NCI-H1417 treated with DMSO at 0.1 percent for 48 hours (cell line): ENCODE measurements at places on chromosomes 16 and 17.

GRCh38 chr17:742147-742793 lies 9.8 kb downstream of the GEMIN4 start:
- DNase-seq = no peak

DNA sequence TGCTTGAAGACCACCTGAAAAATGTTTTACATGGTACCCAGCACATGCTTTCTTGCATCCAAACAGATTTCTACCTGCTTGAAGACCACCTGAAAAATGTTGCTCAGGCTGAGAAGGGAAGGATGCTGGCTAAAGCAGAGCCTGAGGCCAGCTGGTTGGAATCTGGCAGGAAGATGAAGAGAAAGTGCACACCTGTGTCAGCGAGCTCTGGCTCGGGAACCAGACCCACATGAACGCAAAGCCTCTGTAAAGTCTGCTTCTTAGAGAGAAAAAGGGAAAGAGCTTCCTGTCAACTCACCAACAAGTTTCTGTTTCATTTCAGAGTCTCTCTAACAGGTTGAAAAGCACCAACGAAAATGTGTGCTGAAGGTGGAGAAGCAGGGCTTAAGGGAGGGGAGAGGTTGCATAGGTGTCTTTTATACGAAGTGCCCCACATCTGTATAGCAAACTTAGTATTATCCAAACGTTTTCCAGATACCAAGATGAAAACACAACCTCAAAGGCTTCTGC lies 226.0 kb downstream of the TOX3 start:
- no peak for DNase-seq

DNA sequence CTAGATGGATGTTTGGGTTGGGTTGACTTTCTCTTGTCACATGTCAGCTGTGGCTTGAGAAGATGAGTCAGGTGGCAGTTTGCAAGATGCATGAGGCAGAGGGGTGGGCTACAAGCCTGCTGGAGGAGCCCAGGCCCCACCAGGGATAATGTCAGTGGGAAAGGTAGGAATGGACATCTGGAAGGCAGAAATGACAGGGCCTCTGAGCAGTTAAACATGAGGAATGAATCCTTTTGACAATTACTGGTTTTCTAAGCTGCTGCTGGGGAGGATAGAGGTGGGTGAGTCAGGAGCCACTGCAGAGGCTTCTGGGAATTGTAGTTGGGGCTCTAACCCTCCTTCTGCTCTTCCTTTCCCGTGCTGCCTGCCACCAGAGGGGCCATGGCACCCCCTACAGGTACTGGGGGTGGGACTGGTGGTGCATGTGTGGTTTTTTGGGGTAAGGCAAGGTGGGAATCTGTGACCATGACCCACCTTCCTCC lies 15.7 kb downstream of the SLC52A1 start:
- no peak for DNase-seq

DNA sequence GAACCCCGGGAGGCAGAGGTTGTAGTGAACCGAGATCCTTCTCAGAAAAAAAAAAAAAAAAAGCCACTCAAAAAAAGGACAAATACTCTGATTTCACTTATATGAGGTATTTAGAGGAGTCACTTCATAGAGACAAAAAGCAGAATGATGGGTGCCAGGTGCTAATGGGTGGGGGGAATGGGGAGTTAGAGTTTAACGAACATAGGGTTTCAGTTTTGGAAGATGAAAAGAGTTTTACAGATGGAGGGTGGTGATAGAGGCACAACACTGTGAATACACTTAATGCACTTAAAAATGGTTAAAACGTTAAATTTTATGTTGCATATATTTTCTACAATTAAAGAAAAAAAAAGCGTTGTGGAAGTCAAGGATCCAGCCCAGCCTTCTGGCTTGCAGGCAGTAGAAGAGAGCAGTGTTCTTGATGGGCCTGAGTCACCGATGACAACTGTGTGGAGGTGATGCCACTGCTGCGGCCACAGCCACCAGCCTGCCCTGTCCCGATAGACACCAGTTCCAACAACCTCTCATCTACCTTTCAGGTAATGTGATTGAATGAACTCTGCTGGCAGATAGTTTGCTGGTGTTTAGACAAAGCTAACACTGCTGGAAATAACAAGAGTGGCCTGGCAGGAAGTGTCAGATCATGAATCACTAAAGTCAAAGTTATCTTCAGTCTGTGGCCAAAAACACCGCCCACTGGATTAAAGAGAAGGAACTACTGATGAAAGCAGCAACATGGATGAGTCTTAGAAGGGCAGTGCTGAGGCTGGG lies 49.9 kb upstream of the COX10 start:
- no peak for DNase-seq

- no peak for DNase-seq
Measured at GRCh38 chr17:40291281-40291664, 3.6 kb downstream of the CDC6 start.

DNA sequence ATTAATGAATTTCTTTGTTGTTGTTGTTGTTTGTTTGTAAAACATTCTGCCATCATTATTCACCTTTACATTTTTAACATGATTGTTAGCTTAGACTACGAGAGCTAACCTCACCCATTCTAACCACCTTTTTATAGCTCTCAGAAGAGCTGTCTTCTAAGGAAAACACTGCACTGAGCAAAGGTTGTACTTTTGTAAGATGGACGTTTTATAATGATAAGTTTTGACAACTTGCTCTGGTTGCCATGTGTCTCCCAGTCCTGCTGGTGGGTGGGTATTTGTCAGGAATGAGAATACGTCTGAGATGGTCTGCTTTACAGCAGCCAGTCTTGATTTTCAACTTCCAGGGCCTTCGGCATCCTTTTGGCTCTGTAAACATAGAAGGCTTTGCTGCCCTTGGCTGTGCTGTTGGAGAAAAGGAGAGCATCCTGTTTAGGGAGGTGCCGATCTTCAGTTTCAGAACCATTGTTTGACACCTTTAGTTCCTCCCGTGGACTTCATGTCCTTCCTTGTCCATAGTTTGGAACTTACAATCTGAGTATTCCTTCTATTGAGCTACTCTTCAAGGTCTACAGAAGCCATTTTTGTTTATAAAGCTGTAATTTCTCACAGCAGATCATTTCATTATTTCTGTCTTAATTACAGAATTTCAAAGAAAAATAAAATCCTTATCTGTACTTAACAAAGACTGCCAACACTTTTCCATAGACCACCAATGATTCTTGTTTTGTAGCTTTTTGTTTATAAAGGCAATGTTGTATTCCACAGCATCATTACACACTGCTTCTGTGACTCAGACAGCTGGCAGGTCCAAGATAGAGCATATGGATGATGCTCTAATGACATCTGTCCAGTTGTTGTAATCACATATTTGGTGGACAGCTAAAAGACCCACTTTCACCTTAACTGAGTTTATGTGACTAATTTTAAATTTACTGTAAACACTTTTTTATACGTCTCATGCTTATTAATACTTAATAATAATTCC lies 270.1 kb upstream of the TBX2 start:
- DNase-seq = no peak

GRCh38 chr17:57667461-57667923 lies 77.6 kb downstream of the CCDC182 start:
- DNase-seq = no peak

GRCh38 chr16:54627616-54628015 lies 303.0 kb upstream of the IRX5 start:
- DNase-seq = no peak

DNA sequence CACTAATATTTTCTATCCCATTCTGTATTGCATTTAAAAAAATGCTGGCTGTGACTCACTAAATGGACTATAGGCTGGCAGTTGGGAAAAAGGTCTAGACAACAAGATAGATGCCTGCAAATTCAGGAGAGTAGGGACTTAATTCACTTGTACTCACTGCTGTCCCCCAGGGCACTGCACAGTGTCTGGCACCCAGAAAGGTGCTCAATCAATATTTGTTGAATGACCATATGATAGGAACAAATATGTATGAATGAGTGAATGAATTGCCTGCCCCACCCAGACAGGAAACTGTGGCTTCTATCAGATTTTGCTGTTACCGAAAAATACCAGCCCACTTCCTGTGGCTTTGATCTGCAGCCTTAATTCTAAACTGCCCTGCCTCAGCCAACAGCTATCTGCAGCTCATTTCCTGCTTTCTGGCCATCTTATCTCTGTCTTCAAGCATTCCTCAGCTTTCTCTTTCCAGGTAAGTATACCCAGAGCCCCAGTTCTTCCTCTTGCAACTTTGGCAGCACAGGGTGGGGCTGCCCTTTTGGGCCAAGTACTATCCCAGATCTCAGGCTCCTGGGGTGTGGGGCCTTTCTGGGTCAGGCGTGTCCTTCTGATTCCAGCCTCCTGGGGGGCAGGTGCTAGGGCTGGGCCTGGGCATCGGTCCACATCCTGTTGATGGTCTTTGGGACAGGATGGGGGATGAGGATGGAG lies 15.3 kb upstream of the TNS4 start:
- DNase-seq = no peak

GRCh38 chr17:31750578-31750977 lies 108.5 kb downstream of the COPRS start:
- DNase-seq = no peak

DNA sequence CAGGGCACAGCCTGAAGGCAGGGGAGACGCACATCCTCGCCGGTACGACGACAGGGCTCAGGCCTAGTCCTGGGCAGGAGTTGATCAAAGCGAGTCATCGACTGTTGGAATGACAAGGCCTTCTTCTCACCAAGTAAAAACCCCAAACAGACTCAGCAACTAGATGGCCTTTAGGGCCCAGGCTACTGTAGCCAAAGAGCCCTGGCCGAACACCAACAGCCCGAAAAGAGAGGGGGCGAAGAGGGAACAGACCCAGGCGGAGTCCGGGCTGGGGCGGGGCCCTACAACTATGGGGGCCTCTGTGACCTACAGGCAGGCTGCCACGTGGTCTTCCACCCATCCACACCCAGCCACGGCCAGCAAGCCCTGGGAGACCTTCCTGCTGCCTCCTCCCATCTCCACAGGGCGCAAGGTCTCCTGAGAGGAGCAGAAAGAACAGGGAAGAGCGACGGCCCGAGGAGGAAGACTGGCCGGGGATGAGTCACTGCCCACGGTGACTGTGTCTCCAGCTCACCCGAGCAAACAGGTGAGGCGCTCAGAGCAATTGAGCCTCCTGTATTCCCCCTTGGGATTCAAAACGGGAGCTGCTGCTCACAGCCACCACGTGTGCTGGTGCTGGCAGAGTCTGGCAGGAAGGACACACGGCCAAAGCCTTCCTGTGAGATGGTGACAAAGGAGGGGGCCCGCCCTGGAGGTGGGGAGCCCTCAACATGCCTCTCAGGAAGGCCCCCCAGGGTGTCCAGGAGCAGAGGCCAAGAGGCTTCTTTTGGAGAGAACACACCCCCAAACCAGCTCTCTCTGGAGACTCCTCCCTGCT lies 17.7 kb downstream of the SLC16A3 start:
- no peak for DNase-seq
